ENCODE measurements at places on chromosomes 3 and 15. TPM values are rescaled to one million over a fixed set of nuclear protein-coding genes. Genes with fewer than 3 reads are reported as not detected.
A peak's percentile ranks its signal among the peaks of the same experiment; 100 is the strongest.

BLM gene
- 2.0 TPM for total RNA-seq

MUSTN1 gene
- total RNA-seq = 13.1 TPM

CYP1A1 gene
- 6.8 TPM for total RNA-seq

CSPG5 gene
- total RNA-seq = 0.97 TPM

TNFSF10 gene
- total RNA-seq = 62.5 TPM

WNT5A gene
- 9.4 TPM for total RNA-seq

- DNase-seq = no peak
Measured at GRCh38 chr3:13621381-13622221, 72.7 kb downstream of the FBLN2 start.

- DNase-seq = no peak
Measured at GRCh38 chr3:35528728-35529127, 110.6 kb upstream of the ARPP21 start.

- no peak for DNase-seq
Measured at GRCh38 chr3:13307041-13307440, 113.1 kb downstream of the NUP210 start.

- DNase-seq = no peak
Measured at GRCh38 chr3:185103359-185104127, 49.3 kb downstream of the C3orf70 start.

DNA sequence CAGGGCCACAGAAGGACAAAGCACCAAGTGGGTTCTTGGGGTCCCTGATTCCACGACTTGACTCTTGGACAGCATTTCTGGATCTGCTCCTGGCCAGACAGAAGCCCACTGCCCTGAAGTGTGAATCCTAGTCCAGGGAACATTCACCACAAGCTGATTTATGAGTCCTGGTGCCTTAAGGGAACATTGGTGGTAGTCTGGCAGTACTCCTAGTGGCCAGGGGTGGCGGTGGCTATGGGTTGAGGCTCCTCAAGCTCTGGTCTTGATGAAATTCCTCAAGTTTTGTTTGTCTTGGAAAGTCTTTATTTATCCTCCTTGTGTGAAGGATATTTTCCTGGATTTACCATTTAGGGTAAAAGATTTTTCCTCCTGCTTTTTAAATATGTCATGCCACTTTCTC is 307.5 kb downstream of the PYDC2 start:
- no peak for DNase-seq

DNA sequence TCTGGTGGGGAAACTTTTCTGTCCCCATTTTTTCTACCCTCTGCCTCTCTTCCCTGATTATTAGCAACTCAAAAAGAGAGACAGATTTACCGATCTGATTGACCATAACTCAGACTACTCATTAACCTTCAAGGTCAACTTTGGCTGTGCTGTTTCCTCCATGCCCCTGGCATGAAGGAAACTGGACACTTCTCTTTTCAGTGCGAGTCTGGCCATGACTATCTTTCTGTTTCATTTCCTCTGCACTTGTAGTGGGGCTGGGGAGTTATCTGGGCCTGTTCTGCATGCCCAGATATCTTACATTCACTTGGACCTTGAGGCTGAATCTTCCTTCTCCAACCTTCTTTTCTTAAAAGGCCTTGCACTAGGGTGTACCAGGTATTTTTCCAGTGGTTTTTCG is 76.9 kb upstream of the SLCO2A1 start:
- DNase-seq = no peak

DNA sequence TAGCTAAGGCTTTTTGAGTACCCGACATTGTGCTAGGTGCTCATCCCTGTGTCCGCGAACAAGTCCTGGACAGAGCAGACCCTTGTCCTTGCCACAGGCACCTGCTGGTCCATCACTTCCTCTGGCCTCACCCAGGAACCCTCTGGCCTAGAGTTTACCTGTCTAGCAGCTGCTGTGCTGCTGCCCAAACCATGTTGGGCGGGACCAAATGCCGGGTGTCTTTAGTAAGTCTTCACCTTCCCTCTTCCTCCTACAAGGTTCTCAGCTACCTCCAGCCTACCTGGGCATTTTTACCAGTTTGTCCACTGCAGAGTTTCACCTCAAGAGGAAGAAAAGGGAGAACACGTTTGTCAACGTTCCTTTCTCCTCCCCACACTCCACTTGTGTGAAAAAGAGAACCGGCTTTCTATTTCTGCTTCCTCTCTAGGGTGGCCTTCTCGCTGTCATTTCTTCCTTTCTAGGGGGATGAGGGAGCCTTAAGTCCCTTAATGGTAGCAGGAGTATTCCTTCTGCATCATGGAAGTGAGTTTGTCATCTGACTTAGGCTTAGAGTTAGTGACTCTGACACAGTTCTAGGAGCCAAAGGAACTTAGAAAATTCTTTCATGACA is 80.4 kb upstream of the GCNT3 start:
- no peak for DNase-seq

GRCh38 chr3:73084170-73084569 is 22.7 kb downstream of the EBLN2 start:
- no peak for DNase-seq

GRCh38 chr3:54756330-54756731 is 171.5 kb downstream of the LRTM1 start:
- DNase-seq = no peak

- peak; percentile 26 for DNase-seq
Measured at GRCh38 chr15:31758126-31758525, 272.2 kb upstream of the CHRNA7 start.

DNA sequence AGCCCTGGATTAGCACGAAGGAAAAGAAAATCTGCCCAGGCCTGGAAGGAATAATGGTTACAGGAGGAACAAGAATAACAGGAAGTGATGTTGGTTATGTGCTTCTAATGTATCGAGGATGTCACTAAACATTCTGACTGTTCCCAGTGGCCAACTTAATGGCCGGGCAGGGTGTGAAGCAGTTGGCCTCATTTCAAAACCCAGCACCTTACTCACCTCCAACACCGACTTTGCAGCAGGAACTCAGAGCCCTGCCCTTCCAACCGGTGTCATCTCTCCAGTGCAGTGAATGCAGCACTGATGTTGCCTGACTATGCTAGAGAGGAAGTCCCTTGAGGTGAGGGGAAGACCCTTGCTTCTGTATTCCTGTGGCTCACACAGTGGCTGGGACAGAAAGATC is 162.4 kb upstream of the LRTM1 start:
- DNase-seq = no peak

DNA sequence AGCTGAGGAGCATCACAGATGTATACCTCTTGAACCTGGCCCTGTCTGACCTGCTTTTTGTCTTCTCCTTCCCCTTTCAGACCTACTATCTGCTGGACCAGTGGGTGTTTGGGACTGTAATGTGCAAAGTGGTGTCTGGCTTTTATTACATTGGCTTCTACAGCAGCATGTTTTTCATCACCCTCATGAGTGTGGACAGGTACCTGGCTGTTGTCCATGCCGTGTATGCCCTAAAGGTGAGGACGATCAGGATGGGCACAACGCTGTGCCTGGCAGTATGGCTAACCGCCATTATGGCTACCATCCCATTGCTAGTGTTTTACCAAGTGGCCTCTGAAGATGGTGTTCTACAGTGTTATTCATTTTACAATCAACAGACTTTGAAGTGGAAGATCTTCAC is 3.0 kb downstream of the CCR8 start:
- no peak for DNase-seq
